ENCODE measurements at places on chromosomes 5 and 9.

DNA sequence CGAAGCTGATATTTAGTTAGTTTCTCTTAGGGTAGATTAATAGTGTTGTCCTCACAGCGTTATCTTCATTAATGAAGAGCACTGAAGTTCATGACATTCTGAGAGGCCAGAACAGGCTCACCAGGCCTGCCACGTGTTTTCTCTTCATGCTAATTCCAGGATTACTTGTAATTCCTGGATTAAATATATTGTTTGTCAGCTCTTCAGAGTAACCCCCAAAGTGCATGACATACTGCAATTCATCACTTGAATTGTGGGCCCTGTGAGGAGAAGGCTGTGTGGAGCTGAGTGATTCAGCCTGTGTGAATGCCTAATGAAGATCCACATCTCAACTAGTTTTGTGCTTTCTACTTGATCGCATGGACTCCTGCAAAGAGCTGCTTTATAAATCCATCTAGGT lies 401.0 kb upstream of the ADAMTSL1 start:
- DNase-seq = no peak

GRCh38 chr5:104977529-104977928 lies 1414.9 kb upstream of the NUDT12 start:
- no peak for DNase-seq

GRCh38 chr9:112850840-112851239 lies 39.8 kb downstream of the SLC46A2 start:
- DNase-seq = no peak

- peak; percentile 96 for DNase-seq
Observed at GRCh38 chr9:127130661-127131538, 8.5 kb upstream of the ANGPTL2 start.

- no peak for DNase-seq
Observed at GRCh38 chr9:133785753-133786370, 47.7 kb upstream of the SARDH start.

DNA sequence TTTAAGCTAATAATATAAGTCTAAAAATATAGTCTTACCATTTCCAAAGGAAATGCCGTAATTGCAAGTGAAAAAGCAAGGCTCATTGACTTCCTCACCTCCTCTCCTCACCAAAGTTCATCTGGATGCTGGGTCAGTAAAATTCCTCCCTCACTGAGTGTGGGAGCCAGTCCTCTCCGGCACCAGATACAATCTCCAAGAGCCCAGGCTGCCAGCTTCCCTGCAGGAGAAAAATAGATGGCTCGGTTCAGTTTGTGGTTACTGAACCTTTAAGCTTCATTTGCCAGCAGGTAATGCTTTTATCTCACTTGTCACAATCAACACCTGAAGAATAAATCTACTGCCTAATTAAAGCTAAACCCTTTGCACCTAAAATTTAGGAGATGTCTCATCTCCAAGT lies 115.3 kb upstream of the VLDLR start:
- no peak for DNase-seq

DNA sequence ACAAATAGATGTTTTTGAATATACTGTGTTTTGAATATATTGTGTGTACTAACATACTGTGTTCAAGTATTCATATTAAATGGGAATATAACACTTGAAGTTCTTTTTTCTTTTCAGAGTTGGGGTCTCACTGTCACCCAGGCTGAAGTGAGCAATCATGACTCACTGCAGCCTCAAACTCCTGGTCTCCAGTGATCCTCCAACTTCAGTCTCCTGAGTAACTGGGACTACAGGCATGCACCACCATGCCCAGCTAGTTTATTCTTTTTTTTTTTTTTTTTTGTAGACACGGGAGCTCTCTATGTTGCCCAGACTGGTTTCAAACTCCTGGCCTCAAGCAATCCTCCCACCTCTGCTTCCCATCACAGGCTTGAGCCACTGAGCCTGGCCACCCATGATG lies 23.2 kb upstream of the AUH start:
- DNase-seq = no peak

DNA sequence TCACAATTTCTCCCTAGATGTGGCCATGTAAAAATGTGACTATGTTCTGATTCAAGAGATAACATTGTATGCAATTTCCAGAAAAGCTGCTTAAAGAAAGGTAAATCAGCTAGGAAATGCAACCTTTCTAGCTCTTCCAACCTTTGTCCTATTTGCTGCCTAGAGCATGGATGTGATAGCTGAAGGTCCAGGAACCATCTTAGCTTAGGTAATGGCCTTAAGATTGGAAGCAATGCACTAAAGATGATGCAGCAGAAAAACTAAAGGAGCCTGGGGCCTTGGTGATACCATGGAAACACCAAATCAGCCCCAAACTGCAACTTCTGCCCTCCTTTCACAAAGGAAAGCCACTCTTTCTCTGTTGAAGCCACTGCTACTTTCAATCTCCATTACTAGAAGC lies 27.0 kb downstream of the CPLANE1 start:
- no peak for DNase-seq

DNA sequence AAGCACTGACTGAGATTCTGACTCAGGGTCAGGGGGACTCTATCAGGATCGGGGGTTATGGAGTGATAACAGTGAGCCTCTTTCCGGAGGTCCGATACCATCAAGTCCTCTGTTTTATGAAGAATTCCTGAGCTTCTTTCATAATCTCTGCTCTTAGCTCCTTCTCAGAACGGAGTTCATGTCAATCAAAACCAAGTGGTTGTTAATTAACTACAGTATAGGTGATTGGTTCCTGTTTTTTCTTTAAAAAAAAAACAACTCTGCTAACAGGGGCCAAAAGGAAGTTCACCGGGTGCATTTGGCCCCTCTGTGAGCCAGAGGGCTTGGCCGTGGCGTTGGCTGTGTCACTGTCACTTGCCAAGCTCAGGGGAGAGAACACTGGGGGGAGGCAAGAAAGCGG lies 4.0 kb downstream of the GFI1B start:
- no peak for DNase-seq
